ENCODE measurements at places on chromosomes 2 and 18.

- no peak for DNase-seq
These were observed 230.4 kb upstream of the ACVR2A start for GRCh38 chr2:147614471-147614870.

DNA sequence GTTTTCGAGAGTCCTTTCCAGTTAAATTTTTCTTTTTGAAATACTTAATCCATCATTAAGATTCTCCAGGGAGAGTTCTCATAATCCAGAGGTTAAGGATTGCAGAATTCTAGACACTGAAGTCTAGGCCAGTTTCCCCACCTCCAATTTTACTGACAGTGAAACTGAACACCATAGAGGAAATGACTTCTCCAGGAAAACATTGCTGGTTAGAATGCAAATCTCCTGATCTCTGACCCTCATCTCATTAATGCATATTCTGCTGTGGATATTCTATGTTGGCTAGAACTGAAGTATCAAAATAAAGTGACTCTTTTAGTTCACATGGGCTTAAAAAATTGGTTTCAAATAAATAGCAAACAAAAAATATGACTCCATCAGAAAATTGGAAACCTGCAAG is 105.8 kb upstream of the UGP2 start:
- no peak for DNase-seq

DNA sequence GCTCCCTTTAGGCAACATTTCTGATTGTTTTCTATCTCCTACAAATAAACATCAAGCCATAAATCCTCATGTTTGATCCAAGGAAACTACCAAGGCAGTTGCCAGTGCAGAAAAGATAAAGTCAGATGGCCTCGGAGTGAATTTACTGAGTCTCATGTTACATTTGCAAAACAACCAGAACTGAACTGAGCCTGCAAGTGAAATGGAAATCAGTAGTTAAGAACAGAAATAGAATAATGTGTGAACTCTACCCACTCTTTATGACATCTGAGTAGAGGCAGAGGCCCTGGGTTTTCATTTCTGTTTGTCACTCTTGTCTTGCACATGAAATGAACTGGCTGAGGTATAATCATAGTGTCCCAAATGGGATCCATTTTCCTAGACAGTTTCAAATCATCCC is 20.4 kb upstream of the DAPL1 start:
- DNase-seq: no peak

DNA sequence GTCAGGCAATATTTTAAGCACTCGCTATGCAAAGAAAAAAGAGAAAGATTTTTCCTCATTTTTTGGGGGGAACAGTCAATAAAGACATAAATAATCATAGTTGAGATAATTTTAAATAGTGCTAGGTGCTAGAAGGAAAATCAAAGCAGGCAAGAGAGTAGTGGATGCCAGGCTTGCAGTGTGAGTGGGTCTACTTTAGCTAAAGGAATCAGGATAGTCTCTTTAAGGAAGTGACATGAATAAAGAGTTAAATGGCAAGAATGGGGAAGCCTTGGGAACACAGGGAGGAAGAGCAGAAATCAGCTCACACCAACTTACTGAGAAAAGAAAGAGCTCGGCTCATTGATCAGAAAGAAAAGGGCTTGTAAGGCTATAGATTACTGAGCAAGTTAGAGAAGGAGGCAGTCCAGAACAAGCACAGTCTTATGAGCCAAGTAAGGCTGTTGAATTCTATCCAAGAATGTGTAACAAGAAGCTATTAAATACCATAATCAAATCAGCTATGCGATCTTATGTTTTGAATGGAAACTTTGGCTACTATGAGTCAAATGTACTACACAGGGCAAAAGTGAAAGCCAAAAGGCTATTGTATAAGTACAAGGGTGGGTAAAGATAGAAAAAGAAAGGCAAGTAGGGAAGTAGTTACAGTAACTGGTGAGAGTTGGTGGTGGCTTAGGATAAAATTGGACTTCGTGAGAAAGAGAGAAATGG is 833.8 kb upstream of the PIK3C3 start:
- DNase-seq: no peak

DNA sequence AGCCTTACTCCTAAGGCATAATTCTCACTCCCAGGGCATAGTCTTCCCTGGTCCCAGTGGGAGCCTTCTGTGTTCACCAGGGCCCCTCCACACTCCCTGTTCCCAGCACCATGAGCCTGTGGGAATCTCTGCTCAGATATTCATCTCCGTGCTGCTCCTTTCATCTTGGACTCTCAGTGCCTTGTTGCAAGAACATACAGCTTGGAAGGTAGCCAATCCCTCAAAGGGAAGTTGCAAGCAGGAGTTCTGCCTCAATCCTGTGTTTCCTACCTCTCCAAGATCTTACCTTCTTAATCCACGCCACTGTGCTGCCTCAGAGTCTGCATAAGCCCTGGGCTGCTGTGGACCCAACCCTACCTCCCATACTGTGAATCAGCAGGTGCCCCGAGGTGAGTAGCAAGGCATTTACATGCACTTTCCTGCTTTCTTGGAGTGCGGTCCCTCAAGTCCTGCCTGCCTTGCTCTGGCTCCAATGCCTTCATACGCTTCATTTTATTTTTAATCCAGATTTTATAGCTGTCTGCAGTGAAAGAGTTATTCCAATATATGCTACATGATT is 413.8 kb upstream of the RAB6C start:
- DNase-seq: no peak

GRCh38 chr2:230924470-230925341 is at the start of gene GPR55:
GPR55 (minus strand) TSS chr2:230925242; CDS start chr2:230910962, 14,280 bp downstream.
- DNase-seq: no peak
